ENCODE measurements at places on chromosomes 16 and 17. TPM values are rescaled to one million over a fixed set of nuclear protein-coding genes. Genes with fewer than 3 reads are reported as not detected.
A peak's percentile ranks its signal among the peaks of the same experiment; 100 is the strongest.

DNA sequence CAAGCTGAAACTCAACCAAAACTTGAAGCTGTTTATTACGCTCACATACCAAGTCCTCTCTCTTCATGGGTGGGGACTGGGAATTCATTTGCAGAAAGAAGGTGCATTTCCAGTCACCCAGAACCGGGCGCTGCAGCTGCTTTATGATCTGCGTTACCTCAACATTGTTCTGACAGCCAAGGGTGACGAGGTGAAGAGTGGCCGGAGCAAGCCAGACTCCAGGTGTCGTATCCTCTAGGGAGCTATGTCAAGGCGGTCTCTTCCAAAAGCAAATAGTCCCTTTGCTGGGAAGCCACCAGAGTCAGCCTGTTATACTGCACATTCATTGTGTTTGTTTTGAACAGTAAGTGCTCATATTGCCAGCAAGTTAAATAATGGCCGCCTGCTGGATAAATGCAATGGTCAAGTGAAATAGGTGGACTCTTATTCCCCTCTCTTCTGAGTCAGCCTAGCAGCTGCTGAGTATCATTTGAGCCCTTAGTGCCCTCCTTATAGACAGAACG is 12.7 kb downstream of the COG1 start:
- DNase-seq, result no peak

GRCh38 chr16:88886420-88886844 is 20.0 kb upstream of the PABPN1L start:
- DNase-seq, result no peak

DNA sequence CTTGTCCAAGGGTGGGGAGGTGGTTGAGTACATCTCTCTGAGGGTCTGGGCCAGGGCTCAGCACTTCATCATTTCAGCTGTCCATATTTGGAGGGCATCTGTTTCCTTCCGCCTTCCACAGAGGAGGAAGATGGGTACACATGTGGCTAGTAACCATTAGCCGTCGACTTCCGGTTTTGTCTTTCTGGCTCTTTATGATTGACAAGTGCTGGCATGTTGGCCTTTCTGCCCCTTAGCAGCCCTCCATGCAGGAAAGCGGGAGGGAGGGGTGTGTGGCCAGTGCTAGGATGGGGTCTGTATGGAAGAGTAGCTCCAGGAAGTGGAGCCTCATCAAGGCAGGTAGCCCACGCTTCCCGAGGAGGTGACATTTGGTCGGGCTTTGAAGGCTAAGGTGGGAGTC is 69.6 kb downstream of the RAI1 start:
- no peak for DNase-seq

DNA sequence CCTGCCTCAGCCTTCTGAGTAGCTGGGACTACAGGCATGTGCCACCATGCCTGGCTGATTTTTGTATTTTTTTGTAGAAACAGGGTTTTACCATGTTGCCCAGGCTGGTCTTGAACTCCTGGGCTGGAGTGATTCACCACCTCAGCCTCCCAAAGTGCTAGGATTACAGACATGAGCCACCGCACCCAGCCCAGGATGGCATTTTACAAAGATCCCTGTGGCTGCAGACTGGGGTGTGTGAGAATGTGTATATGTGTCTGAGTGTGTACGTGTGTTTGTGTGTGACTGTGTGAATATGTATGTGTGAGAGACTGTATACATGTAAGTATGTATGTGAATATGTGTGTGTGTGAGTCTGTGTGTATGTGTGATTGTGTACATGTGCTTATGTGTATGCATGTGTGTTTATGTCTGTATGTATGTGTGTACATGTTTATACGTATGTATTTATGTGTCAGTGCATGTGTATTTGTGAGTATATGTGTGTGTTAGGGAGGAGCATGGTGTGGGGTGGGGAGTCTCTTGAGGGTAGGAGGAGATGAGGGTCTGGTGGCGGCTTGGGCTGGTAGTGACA is 17.0 kb downstream of the RPTOR start:
- DNase-seq, result no peak

DNA sequence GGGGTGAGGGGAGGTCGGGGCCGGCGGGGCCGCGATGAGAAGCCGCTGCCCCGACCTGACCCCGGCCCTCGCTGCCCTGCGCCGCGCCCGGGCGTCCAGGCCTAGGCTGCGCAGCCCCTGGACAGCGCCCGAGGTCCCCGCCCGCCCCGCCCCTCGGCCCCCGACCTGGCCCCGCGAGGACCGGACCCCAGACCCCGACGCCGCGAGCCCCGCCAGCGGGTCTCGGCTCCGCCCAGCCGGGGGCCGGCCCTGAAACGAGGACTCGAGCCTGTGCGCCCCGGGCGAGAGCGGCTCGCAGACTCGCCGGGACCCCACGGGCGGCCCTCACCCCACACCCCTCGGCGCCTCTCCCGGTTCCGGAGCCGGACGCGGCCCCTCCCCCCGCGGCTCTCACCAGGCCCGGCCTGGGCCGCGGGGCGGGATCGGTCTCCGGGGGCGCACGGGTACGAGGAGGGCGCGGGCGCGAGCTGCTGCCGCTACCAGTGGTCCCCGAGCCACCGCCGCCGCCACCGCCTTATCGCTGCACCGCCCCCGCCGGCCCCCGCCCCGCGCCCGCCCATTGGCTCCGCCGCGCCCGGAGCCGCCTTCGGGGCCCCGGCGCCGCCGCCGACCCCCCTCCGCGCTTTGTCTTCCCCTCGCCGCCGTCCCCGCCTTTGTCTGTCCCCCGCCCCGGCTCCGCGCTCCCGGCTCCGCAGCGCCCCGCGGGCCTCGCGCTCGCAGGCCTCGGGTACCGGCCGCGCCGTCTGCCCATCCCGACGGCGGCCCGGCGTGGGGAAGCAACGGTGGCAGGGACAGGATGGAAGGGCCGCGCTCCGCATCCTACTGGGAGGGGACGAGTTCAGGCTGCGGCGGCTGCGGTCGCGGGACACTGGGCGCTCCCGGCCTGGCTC is at the start of gene LIMD2:
Gene LIMD2 (minus strand): TSS at position 488 of the 890 bp plus-strand sequence. CDS start 827 bp downstream, outside the sequence.
- DNase-seq, result no peak

DNA sequence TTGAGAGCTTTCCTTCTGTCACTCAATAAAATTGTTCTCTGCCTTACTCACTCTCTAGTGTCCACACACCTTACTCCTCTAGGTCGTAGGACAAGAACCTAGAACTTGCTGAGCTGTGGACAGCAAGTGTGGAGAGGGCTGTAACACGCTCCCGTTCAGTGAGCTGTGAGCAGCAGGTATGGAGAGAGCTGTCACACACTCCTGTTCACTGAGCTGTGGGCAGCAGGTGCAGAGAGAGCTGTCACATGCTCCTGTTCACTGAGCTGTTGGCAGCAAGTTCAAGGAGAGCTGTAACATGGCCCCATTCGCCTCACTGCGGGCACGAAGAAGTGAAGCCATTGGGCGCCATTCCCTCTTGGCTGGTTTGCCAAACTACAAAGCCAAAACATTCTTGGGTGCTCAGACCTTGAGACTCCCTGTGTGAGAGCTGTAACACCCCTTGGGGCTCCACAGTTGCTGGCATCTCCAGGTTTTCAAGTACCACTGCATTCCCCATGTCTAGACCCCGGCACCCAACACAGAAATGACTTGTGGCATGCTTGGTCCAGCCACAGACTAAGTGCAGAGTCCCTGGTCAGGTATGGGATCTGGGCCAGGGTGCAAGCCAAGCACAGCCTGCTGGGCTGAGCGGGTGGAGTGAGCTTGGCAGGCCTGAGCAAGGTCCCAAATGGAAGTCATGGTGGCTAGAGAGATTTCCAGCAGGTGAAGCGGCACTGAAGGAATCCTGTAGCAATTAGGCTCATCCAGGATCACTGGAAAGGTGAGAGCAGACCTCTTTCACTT is 608.0 kb upstream of the CDH8 start:
- no peak for DNase-seq

DNA sequence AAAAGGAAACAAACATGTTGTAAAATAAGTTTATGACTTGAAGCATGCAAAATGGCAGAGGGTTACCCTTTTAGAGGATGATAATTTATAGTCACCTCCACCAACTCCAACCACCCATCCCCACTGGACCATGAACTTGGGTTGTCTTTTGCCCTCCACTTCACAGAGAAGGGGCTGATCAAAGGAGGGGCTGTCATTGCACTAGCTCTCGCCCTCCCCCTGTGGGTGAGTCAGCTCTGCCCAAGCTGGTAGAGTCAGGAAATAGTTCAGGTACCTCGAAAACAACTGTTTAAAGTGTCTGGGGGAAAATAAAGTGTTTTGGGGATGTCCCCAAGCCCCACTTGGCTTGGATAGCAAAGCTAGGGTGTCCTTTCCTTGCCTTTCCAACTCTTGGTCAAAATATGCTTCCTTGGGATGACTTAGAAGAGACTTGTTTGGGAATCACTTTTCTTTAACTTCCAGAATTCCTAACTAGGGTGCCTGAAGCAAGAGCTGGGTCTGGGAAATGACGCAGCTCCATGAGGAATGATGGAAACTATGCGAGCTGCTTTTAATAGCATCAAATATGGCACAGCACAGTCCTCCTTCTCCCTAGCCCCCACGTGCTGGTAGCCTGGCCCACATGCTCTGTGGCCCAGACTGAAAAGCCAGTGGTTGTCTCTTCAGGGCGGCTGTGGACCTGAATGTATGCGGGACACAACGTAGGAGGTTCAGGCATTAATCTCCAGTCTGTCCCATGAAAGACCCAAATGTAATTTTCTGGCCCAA is 40.7 kb downstream of the TBX4 start:
- peak; percentile 74 for DNase-seq

- no peak for DNase-seq
These were observed 8.3 kb downstream of the UBALD1 start for GRCh38 chr16:4606354-4606753.

GRCh38 chr17:50647187-50647586 is 12.5 kb downstream of the ABCC3 start:
- DNase-seq, result no peak

- DNase-seq, result no peak
These were observed 3.4 kb downstream of the MRTFB start for GRCh38 chr16:14074544-14074943.

DNA sequence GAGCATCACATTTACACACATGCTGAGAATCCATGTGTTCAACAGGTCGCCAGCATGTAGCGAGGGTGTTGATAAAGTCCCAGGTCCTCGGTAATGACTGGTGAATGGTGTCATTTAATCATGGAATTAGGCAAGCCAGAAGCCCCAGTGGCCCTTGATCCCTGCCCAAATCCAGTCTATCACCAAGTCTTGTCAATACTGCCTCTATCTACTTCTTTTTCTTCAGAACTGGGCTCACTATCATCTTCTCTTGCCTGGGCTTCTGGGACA is 31.3 kb upstream of the MED13 start:
- DNase-seq, result no peak

DNA sequence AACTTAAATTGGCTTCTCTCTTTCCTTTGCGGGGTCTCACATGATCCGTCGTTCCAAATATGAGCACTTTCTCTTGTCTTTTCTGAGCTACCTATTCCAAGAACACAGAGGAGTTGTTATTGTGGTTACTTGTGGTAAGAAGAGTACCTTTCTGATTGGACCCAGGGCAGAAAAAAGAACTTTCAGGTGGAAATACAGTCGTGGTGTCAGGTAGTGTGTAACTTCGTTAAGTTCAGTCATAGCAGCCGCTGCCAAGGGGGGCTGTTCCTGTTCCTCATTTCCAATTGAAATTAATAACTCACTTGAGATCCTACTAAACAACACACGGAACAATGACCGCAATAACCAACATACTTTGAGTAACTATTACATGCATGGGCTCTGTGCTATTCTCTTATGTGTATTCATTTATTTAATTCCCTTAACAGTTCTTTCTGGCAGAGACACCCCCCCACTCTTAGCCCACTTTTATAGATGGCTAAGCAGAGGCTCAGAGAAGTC is 681.7 kb downstream of the MAF start:
- DNase-seq, result no peak

GRCh38 chr17:38912221-38912813 is 13.1 kb upstream of the LASP1NB start:
- DNase-seq, result peak; percentile 66

DNA sequence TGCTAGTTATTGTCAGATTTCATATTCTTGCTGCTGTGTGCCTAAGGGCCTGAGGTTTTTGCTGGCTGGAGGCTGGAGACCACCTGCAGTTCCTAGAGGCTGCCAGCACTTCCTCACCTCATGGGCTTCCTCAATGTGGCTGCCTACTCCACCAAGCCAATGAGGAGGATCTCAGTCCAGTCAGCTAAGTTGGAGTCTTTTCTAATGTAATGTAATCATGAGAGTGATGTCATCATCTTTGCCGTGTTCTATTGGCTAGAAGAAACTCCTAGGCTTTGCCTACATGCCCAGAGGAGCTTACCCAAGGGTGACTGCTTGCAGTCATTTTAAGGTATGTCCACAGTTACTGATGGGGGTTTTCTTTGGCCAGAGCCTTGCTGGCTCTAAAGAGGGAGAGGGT is 53.0 kb downstream of the SOCS3 start:
- no peak for DNase-seq

- DNase-seq, result no peak
These were observed 170.3 kb downstream of the CHD9 start for GRCh38 chr16:53224951-53225533.

DNA sequence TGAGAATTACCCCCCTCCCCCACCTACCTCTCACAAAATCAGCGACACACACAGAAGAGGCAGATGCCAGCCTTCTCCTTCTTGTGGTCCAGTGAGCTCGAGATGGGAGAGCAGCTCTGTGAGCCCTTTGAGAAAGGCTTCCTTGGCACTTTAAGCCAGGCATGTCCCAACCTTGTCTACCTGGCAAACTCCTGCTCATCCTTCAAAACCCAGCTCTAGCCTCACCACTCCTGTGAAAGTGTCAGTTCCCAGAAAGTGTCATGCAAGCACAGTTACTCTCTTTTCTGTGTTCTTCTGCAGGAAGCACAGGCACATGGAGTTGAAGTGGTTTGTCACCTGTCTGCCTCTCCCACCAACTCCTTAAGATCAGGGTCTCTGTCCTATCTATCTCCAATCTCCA is 1.6 kb downstream of the TMEM98 start:
- no peak for DNase-seq

DNA sequence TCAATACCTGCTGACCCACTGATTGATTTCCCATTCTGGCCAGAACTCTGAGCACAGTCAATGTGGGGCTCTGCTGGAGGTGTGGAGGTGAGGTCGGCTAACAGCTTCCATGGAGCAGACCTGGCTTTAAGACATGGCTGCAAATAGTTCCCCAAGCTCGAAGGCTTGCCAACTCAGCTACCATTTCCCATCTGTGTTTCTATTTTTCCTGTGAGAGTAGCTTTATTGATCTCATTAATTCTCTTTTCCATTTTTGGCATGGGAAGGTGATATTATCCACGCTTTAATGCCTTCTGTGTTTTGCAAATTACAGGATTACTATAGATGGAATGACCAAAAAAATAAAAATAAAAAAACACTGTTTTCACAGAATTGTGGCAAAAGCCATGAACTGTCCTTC is 151.6 kb upstream of the XYLT1 start:
- DNase-seq, result no peak

The KRT33B gene
- total RNA-seq, result not detected

The MYO15B gene
- 16.8 TPM for total RNA-seq

The ZCCHC14 gene
- total RNA-seq, result 24.5 TPM

The C17orf107 gene
- 4.5 TPM for total RNA-seq

The FBXW10 gene
- total RNA-seq, result not detected
